ACHN (cell line): ENCODE measurements at places on chromosomes 4 and X.
A peak's percentile ranks its signal among the peaks of the same experiment; 100 is the strongest.

DNA sequence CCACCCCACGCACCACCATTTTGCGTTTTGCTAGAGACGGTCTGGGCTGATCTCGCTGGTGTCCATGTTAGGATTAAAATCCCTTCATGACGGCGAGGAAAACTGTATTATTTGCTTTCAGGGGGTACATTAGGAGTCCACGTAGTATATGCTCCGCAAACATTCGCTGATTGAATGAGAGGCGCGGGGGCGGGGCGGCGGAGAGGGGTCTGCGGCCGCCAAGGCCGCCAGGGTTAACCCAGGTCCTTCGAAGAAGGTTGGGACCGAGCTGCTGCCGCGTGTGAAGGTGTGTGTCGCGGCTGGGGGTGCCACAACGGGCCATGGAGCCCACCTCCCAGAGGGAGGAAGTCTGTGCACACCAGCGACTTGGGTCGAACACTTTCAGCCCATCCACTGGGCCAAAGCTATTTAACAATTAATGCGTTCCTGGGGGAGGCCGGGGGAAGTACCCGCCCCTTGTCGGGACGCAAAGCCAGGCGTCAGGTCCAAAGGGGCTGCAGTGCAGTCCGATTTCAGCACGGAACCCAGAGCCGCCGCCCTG, 6.4 kb upstream of the PITX2 start:
- DNase-seq = no peak

DNA sequence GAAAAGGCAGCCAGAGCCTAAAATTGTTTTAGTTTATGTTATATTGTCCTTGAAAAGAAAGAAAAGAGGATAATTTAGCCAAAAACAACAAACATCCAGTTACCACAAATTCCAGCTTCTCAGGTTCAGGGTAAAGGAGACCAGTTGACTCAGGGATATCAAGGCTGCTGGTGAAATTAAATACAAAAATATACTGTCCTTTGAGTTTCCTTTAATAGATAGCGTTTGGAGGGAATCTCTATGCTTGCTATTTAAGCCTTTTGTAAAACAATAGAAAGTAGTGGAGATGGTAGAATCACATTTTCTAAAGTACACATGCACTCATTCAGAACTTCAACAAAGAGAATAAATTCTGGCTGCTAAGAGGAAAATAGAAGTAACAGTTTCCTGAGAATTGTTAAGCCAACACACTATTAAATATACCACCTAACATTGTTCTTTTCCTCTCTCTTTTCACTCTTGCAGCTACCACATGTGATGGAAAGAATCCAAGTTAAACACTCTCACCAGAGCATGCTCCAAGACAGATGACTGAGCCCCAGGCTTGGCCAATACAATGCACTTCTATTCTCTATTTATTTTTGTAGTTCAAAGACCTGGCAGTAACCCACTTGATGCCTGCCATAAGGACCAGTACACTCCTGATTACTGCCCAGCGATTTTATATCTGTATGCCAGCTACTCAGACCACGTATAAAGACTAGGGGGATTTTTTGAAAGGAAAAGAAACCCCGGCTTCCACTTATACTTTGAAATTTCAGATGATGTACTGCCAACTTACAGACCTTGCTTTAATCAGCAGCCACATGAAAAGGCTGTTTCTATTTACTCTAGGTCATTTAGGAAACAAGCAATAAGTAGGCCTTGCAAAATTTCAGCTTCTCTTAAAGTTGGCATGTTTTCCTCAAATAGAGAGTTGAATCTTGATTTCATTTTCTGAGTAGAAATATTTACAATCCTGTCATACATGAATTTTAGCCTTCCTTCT, 756.9 kb downstream of the FAT4 start:
- DNase-seq = no peak

- peak; percentile 88 for DNase-seq
Observed at GRCh38 chr4:40515398-40516293, 114.0 kb downstream of the RBM47 start.

GRCh38 chr4:172099376-172099775, 286.2 kb downstream of the GALNTL6 start:
- no peak for DNase-seq

GRCh38 chr4:52791936-52792335, 40.7 kb upstream of the ERVMER34-1 start:
- no peak for DNase-seq

DNA sequence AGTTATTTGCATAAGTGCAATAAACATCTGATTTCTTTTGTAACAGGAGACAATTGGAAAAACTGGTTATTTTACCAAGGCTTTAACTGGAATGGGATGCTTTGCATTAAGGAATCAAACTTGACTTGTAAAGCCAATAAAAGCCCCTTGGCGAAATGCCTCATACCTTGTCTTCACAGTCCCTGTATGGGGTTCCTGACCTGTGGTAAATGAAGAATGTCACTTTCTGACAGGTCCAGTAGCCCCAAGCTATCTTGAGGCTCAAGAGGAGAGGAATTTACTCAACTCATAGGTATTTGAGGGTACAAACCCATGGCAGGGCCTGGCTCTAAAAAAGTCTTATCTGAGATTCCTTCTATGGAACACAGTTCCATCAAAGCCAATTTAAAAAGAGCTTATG, 78.0 kb downstream of the ACOX3 start:
- no peak for DNase-seq

GRCh38 chrX:12567857-12568256, 223.4 kb upstream of the PRPS2 start:
- no peak for DNase-seq
